ENCODE measurements at places on chromosomes 7 and 10.

DNA sequence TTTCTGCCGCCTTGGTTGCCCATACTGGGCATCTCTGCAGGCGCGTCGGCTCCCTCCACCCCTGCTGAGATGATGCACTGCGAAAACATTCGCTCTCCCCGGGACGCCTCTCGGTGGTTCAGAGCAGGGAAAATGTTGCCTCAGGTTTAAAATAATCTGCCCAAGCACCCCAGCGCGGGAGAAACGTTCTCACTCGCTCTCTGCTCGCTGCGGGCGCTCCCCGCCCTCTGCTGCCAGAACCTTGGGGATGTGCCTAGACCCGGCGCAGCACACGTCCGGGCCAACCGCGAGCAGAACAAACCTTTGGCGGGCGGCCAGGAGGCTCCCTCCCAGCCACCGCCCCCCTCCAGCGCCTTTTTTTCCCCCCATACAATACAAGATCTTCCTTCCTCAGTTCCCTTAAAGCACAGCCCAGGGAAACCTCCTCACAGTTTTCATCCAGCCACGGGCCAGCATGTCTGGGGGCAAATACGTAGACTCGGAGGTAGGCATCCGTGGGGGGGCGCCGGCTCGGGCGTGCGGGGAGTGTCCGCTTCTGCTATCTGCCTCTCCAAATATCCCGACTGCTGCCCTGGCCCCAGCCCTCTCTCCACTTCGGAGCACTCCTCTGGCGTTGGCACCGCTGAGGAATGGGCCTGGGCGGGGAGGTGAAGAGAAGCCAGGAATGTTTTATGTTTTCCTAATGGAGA, at the start of gene CAV1:
Gene CAV1 (plus strand): TSS at position 428 of the 689 bp plus-strand sequence. CDS start 27 bp downstream, at position 455.
- DNase-seq, result no peak

GRCh38 chr7:106779877-106780276, 85.2 kb upstream of the PIK3CG start:
- no peak for DNase-seq

- DNase-seq, result no peak
Observed at GRCh38 chr10:101834341-101834740, 9.3 kb downstream of the KCNIP2 start.

DNA sequence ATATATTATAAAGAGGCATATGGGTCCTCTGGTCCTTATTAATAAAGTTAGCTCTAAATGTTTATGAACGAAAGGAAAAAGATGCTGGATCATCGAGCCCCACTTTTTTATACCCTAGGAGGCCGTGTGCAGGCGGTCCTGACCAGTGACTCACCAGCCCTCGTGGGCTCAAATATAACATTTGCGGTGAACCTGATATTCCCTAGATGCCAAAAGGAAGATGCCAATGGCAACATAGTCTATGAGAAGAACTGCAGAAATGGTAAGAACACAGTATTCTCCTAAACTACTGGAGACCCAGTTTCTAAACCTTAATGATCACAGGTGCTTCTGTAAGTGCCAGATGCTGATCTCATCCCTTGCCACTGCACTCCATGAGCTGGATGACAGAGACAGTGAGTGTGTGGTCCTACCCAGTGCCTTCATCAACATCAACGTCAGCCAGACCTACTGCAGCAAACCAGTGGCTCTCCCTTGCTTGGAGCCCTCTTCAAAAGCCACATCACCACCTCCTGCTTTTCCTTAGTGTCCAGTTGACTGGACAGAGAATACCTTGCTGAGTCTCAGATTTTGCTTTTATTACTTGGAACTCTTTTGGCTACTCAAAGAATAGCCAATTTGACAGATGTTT, 7.6 kb downstream of the GPNMB start:
- no peak for DNase-seq

DNA sequence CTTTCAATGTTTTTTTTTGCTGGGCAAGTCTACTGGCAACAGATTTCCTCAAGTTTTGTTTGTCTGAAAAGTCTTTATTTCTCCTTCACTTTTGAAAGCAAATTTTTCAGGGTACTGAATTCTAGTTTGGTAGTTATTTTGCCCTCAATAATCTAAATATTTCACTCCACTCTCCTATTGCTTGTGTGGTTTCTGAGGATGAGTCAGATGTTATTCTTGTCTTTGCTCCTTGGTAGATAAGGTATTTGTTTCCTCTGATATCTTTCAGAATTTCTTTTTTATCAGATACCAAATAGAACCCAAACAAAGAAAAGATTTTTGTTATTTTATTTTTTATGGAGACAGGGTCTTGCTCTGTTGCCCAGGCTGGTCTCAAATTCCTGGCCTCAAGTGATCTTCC, 99.2 kb upstream of the MALRD1 start:
- no peak for DNase-seq

Data from stimulated activated CD8-positive, alpha-beta memory T cell treated with anti-CD3 and anti-CD28 coated beads, Interleukin-15, amount 100 ng/mL, for 48 hours (primary cell).